ENCODE measurements at places on chromosomes 3 and 15.

- DNase-seq = no peak
These were observed 443.2 kb upstream of the FRG2C start for GRCh38 chr3:75220932-75221331.

DNA sequence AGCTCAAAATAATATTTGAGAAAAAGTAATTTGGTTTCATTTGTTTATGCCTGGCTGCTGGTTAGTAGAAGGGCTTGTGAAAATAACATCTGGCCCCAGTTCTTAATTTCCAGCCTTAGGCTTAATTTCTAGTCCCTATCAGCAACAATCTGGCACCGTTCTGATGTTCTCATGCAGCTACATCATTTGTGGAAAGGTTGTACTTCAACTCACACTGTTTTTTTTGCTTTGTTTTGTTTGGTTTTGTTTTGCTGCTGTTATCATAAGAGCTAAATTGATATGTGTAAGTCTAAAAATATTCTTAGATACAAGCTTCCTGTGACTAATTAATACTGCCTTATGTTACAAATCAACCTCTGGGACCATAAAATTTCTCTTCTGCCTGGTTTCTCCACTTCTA lies 8.9 kb downstream of the CPA3 start:
- no peak for DNase-seq

GRCh38 chr15:52796753-52797520 lies 6.8 kb upstream of the ONECUT1 start:
- no peak for DNase-seq

GRCh38 chr3:6216135-6217026 lies 644.5 kb upstream of the GRM7 start:
- no peak for DNase-seq

DNA sequence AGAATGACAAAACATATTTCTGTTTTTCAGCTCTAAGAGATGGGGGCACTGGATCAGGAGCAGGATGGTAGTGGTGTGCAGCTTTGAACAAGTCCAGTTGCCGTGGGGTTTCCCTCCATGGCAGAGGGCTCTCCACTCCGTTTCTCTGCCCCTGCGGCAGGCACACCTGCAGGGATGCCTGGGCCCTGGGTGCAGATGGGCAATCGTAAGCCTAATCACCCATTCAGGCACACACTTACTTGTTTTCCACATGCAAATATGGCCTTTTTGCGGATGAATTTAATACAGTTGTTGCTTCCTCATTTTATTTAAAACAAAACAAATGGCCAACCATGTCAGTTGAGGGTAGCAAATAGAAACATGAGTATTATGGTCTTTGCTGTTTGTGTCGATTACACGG lies 85.1 kb downstream of the LPP start:
- DNase-seq = no peak

- no peak for DNase-seq
These were observed 19.3 kb downstream of the DUOX1 start for GRCh38 chr15:45149060-45149459.

DNA sequence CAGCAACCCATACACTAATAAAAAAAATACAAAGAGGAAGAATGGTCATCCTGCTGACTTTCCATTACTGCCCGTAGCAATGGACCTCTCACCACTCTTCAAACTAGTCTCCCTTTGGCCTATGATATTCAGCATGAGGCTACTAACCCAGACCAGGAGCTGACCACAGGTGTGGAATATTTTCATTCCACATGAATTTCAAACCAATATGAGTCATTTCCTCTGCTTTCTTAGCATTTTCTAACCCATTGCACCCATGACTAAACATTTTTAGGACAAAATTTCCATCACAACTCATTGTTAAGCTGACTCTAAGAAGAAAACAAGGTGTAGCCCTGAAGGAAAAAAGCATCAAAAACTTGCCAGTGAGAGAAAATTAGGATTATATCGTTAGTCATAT lies 34.0 kb upstream of the ZPLD1 start:
- DNase-seq = no peak

- no peak for DNase-seq
These were observed 487 bp downstream of the ITIH4 start for GRCh38 chr3:52829906-52830463.

GRCh38 chr3:63910001-63910400 lies 2.2 kb downstream of the SCAANT1 start:
- DNase-seq = no peak

DNA sequence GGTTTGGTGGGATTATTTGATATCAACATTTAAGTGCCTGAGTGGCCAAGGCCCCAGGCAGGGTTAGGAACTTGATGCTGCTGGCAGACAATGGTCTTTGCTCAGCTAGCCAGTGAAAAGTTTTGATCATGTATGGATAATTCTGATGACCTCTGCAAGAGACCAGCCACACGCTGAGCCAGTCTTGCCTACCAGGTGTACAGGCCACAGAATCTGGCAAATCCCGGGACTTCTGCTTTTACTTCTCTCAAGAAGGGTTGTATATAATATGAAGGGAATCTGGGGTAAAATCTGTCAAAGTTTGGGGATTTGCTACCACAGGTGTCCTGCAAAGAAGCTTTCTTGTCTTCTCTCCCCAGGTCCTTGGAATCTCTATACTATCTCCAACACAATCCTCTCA lies 331.4 kb upstream of the GOLIM4 start:
- DNase-seq = no peak

- DNase-seq = no peak
These were observed 284.2 kb upstream of the ATP11B start for GRCh38 chr3:182508919-182509711.

- no peak for DNase-seq
These were observed 159.5 kb downstream of the RPLP1 start for GRCh38 chr15:69612112-69612511.

GRCh38 chr15:41870689-41871081 lies 23.2 kb downstream of the SPTBN5 start:
- DNase-seq = no peak

- DNase-seq = no peak
These were observed 16.3 kb upstream of the DOCK3 start for GRCh38 chr3:50658416-50658815.

- DNase-seq = no peak
These were observed 1413.8 kb downstream of the SI start for GRCh38 chr3:163664466-163664865.

DNA sequence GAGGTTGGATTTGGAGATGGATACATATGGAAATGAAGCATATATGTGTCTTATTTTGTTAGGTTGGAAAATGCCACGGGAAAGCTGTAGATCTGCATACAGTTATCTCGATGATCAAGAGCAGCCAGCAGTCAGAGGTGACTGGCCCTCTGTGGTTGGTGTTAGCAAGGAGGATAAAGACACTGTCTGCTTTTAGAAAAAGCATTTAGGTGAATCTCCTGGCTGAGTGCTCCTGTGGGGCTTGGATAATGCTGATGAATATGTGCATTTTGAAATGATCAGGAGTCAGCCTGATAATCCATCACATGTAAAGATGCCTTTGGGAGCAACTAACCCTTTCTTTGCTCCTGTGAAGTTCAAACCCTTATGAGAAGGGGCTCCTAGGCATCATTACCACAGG lies 24.9 kb upstream of the GLCE start:
- no peak for DNase-seq

GRCh38 chr15:50250760-50251394 lies 14.6 kb downstream of the HDC start:
- no peak for DNase-seq

DNA sequence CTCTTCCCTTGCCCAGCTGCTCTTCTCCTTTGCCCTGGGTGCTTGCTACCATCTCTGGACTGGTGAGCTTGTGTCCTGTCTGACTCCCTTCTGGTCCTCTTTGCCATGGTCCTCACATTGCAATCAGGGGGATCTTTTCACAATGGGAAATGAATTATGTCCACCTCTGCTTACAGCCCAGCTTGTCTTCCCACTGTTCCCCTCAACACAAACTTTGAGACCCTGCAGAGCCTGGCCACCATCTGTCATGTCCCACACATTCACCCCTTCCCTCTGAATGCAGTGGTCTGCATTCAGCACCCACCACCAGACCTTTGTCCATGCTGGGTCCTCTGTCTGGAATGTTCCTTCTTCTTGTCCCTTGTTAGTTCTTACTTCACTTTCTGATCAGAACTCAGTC lies 100.5 kb downstream of the ABHD5 start:
- no peak for DNase-seq

- peak; percentile 3 for DNase-seq
These were observed 280.3 kb downstream of the ZPLD1 start for GRCh38 chr3:102715030-102715697.

- DNase-seq = no peak
These were observed 41.9 kb downstream of the NMD3 start for GRCh38 chr3:161263057-161263456.

DNA sequence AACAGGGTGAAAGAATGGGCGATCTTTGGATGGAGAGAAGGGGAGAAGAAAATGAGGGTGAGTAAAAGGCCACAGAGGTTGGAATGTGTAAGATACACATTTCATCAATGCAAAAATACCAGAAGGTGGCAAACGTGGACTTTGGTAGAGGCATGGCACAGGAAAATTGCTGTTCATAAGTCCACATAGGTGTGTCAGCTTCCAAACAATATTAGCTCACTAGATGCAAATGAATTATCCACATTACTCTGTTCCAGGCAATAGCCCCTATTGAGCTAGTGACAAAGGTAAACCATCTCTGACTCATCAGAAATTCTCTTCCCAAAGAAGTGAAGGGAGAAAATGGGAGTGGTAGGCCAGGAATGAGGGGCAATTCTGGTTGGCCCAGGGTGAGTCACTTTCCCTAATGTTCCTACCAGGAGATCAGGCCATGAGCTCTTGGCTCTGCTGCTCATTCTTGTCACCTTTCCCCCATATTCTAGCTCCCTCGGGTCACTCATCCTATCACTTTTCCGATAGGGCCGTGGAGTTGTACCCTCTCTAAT lies 19.9 kb downstream of the ACKR2 start:
- DNase-seq = no peak

DNA sequence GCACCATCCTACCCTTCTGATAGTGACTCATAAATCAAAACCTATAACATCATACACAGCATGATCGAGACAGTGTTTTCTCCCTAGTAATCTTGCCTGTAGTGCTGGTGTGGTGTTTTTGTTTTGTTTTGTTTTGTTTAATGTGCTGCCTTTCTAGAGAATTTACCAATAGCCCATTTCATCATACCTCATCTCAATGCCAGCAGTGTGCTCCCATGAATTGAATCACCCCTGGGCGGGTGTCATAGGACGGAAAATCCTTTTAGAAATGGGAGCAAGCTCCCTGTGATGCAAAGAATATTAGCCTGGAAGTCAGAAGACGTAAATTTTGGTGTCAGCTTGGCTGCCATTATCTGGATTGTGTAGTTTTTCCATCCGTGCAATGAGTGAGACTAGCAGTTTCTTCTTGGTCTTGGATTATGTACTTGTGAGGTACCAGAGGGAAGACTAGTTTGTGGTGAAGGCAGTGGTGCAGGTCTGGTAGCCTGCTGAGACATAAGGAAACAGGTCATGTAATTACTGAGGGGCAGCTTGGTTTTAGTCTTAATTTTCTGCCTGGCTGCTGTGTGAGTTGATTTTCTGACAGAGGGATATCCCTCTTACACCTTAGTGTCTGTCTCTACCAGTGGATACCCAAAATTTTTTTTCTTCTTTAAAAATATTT lies 29.9 kb downstream of the IGSF10 start:
- no peak for DNase-seq

All from GM19239 (cell line).